Fibroblast of skin of scalp (primary cell): ENCODE measurements at places on chromosomes 3 and 15.

- DNase-seq = peak; percentile 38
Measured at GRCh38 chr3:188053710-188054380, 100.1 kb upstream of the LPP start.

- no peak for DNase-seq
Measured at GRCh38 chr3:99656624-99657023, 18.2 kb downstream of the COL8A1 start.

- DNase-seq = no peak
Measured at GRCh38 chr3:107264888-107265287, 112.4 kb upstream of the CCDC54 start.

GRCh38 chr3:46607603-46608028 is 4.7 kb upstream of the FAM240A start:
- DNase-seq = no peak

GRCh38 chr3:190169243-190169642 is 48.5 kb upstream of the P3H2 start:
- no peak for DNase-seq

DNA sequence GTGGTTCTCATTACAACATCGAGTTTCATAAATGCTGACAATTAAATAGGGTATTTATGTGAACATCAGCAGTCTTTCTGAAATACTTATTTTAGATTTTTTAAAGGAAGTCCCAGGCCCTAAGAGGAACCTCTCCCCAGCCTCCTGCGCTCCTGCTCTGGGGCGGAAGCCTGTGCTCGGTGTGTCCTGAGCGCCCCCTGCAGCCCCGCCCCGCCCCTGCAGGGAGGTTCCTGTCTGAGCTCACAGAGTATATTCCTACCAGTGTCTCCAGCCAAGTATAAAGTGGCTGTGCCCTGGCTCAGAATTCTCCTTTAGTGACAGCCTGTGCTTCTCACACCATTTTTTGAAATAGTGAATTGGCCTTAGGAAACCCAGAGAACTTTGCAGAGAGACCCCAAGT is 567.9 kb downstream of the GOLGA6L6 start:
- no peak for DNase-seq

GRCh38 chr3:51441282-51442030 is 50.4 kb downstream of the RBM15B start:
- DNase-seq = no peak

- no peak for DNase-seq
Measured at GRCh38 chr3:100067589-100067988, 46.7 kb downstream of the FILIP1L start.

DNA sequence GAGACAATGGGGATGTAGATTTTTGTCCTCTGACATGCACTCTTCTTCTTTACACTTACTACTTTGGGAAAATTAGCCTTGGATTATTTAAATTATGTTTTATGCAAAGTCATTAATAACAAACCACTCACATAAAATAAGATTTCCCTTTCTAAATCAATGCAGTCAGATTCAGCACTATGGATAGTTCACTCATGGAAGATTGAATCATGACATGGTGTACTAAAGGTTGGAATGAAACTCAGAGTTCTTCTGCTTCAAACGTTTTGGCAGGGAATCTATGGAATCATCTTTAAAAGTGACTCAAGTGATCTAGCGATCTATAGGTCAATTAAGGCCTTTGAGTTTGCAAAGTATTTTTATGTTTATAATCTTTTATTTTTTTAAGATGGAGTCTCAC is 154.3 kb downstream of the KCNMB2 start:
- DNase-seq = no peak

GRCh38 chr15:89776274-89777072 is at the start of gene MESP2:
TSS of gene MESP2 (plus strand) at chr15:89776332. CDS start at chr15:89776358, 26 bp downstream.
- peak; percentile 76 for DNase-seq

- no peak for DNase-seq
Measured at GRCh38 chr3:181847276-181847675, 135.6 kb downstream of the SOX2 start.

DNA sequence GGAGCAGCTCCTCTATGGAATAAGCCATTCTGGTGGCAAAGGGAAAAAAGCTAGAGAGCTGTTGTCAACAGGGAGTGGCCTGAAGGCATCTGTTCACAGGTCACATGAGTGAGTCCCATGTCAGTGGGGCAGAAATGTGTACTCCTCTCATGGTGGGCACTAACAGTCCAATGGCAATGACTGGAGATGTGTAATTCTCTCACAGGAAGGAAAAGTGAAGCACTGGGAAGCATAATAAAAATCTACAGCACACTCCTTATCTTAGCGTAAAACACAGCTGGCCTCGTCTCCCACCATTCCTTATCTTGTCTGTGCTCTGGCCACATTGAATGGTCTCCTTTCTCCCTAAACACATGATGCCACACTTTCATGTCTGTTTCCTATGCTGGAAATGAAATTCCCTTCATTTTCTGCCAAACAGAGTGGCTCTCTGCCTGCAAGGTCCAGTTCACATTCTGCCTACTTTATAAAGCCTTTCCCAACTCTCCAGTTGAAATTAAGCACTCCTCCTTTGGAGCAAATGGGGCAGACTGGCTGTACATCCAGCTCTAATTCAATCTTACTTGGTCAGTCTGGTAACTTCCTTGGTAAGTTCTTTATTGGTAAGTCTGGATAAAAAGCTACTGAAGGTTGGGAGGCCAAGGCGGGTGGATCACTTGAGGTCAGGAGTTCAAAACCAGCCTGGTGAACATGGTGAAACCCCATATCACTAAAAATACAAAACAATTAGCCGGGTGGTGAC is 139.8 kb downstream of the RPL22L1 start:
- no peak for DNase-seq

DNA sequence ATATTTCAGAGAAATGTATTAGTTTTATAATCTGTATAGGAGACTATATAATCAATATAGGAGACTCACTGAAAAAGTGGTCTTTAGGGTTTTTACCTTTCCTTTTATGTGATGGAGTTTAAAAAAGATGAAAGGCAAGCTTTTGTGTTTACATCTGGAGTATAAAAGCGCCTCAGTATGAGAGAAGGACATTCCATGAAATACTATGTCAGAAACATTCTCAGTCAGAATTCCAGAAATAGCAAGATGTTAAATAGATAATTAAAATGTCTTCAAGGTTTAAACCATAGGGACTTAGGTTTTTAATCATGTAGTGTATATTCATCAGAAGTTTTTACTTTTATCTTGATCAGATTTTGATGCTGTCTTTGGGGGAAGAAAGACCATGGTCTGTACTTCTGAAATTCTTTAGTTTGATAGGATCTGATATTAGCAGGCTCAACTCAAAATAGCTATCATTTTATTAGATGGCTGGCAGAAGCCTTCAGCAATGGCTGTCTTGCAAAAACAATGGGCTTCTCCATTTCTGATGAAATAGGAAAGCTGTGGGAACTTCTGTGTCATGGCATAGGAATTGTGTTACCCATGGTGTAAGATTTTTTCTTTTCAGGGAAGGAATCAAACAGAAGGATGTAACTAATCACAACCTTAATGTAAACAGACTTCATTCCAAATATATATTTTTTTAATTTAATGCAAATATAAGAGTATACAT is 209.6 kb upstream of the PLSCR5 start:
- peak; percentile 93 for DNase-seq

- no peak for DNase-seq
Measured at GRCh38 chr3:331881-332280, 135.3 kb downstream of the CHL1 start.

DNA sequence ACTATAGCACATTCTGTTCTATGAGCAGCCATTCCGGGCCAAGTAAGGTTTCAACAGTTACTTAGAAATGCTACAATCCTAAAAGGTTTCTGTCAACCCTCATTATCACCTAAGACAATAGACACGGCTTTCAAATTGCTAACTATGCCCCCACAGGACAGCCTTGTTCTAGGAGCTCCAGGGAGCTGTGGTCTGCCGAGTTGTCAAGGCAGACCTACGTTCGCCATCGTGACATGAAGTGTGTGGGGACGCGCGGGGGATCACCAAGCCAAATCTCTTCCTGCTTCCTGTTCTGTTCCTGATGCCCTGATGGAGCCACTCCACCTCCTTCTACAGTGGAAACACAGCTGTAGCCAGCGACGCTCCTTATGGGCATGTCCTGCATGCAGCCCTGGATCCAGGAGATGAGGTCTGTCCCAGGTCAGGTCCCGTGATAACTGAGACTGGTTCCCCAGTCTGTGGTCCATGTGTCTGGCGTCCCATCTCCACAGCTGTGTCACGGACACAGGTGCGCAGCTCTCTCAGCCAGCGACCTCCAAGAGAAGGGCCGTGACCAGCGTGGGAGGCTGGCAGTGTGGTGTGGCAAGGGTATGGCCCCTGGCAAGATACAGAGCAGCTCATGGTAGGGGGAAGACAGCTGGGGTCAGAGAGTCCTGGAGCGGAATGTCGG is 82.8 kb downstream of the PCSK6 start:
- DNase-seq = no peak

GRCh38 chr3:29345516-29346300 is 64.8 kb downstream of the RBMS3 start:
- no peak for DNase-seq

DNA sequence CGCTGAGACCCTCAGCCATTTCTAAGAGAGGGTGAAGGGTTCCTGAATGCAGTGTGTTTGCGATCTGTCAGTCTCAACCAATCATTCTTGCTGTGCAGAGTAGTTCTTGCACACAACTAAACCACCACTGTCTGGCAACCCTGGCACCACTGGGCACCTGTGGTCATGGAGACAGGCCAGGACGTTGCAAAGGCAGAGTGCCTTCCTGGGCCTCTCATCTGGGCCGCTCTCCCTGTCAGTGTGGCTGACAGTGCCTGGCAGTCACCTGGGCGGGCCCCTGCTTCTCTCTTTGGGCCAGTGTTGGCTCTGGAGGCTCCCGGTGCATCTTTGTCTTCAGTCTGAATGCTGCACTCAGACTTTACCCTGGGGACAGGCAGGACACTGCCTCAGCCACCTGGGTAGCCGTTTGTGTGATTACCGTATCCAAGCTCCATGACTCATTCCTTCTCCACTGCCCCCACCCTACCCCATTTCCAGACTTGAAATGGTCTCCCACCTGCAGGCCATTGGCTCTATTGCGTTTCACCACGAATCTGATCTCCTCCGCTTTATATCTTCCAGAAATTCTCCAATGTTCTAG is 104.6 kb upstream of the KLF13 start:
- DNase-seq = no peak
